ENCODE measurements at places on chromosomes 7 and 10. TPM values are rescaled to one million over a fixed set of nuclear protein-coding genes. Genes with fewer than 3 reads are reported as not detected.

Gene AMZ1
- total RNA-seq, result not detected

Gene SPRN
- total RNA-seq, result not detected

Gene SPDYE9
- total RNA-seq, result not detected

Gene AKR1C1
- total RNA-seq, result 10.5 TPM

Gene TRIM56
- total RNA-seq, result 28.8 TPM

Gene RFC2
- total RNA-seq, result 32.7 TPM

Gene CTAGE15
- total RNA-seq, result 0.13 TPM

Gene PRR15
- total RNA-seq, result 3.2 TPM

Gene DNAH11
- 1.3 TPM for total RNA-seq

Gene C7orf57
- total RNA-seq, result 0.11 TPM

Gene HTRA1
- 68.1 TPM for total RNA-seq

Gene ADCY1
- 0.26 TPM for total RNA-seq

Gene ABCB1
- 5.1 TPM for total RNA-seq

Gene SH2D4B
- under 0.01 TPM for total RNA-seq

Gene MACROH2A2
- total RNA-seq, result 0.59 TPM

Gene CALD1
- total RNA-seq, result 308 TPM

Gene CYP17A1
- total RNA-seq, result not detected
